ENCODE measurements at places on chromosomes 4 and X.

DNA sequence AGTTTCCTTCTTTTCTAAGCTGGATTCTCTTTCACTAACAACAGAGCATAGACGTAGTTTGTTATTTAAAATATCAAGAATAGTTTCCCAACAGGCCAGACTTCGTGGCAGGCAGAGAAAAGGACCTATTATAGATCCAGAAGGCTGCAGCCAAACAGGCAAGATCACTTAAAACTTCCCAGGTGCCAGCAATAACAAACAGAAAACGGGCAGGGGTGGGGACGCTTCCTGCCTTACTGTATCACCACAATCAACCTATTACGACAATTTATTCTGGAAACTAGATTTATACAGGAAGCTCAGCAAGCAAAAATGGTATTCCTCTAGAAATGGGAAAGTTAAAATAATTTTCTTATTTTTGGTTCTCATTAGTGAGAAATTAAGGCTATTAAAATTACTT lies 22.1 kb downstream of the RWDD4 start:
- DNase-seq = no peak

GRCh38 chr4:40168070-40168469 lies 28.8 kb upstream of the RHOH start:
- no peak for DNase-seq

DNA sequence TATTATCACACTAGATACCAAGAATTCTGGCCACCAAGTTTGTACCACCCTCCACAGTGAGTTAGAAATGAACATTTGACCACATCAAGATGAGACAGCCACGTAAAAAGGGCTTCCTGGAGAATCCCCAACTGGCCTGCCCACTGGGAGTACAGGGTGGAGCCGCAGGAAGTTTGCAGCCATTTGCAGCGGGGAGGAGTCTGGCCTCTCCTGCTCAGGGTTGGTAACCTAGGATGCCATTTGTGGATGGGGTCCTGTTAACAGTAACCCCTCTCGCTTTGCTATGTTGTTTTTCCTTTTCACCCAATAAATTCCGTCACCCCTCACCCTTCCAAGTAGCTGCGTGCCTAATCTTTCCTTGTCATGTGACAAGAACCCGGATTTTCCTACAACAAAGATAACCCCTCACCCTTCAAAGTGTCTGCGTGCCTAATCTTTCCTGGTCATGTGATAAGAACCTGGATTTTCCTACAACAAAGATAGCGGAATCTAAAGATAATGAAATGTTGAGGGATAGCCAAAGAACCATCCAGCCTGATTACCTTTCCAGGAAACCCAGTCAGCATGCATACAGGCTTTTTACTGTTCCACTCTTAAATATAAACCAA lies 245.4 kb downstream of the NAF1 start:
- DNase-seq = no peak

DNA sequence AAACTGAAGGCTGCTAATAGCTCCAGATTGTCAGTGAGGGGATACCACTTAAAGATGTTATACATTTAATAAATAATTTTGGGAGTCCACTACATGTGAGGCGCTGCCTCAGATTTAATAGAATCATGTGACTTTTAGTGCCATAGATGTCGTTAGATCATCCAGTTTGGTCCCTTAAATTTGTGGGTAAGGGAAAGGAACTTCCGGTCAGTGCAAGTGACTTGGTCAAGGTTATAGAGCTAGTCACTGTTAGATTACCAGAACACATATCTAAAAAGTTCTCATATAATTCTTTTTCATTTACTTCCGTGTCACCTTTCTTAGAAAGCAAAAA lies 529 bp upstream of the UBA6 start:
- no peak for DNase-seq

GRCh38 chr4:40684404-40684803 lies 54.7 kb upstream of the RBM47 start:
- no peak for DNase-seq

DNA sequence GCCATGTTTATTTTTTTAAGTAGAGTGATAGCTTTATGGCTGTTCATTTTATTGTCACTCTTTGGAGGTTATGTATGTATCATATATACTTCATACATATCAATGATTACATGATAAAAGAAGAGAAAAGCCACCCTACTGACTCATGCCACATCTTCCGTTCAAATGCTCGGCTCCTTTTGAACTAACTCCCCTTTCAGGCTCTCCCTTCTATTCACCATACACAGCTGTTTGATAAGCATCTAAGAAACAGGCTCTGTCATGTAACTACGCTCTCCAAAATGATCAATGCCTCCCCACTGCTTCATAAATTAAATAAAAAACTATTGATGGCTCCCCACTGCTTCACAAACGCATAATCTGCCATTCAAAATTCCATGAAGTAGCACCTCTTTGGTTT lies 89.4 kb downstream of the SEL1L3 start:
- DNase-seq = no peak

DNA sequence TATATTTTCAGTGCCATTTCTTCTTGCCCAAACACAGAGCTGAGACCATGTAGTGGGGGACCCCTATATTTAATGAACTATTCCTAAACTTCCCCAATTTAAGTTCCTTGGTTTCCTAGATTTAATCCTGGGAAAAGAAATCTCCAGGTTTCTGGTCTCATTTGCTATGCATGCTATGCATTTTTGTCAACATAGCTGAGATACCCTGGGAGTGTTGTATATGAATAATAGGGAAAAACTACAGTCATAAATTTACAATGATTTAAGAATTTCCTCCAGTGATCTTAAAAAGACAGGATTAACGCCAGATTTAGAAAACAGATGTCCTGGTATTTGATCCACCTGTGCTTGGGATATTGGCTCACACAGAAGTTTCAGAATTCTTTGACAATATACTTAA lies 136.8 kb upstream of the RAPGEF2 start:
- DNase-seq = no peak

DNA sequence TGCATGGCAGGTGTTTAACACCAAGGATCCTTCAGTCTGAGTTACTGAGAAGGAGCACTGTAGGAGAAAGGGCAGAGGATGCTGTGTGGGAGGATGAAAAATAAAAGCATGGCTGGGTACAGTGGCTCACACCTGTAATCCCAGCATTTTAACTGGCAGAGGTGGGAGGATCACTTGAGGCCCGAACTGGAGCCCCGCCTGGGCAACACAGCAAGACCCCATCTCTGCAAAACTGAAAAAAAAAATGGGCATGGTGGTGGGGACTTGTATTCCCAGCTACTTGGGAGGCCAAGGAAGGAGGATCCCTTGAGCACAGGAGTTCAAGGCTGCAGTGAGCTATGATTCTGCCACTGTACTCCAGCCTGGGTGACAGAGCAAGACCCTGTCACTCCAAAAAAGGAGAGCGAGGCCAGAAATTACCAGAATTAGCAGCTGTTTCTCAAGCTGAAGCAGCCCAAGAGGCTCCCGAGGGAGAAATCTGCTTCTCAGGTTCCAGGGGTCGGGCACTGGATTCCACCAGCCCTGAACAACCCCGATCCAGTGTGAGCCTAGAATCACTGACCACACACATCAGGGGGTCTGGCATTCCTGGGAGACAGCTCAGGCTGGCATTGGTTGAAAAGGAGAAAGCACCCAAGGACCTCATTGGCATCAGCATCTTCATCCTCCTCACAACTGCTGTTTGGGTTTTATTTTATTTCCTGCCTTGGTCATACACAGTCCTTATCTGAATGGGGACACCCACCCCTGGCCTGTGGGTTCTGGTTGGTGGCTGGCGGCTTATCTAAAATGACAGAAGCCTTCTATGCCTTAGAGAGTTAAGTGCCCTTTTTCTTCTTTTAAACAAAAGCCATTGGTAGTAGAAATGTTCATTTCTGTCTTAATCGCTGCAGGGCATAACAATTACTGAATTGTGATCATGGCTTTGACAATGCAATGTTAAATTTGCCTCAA lies 66.3 kb upstream of the TRIM2 start:
- no peak for DNase-seq

DNA sequence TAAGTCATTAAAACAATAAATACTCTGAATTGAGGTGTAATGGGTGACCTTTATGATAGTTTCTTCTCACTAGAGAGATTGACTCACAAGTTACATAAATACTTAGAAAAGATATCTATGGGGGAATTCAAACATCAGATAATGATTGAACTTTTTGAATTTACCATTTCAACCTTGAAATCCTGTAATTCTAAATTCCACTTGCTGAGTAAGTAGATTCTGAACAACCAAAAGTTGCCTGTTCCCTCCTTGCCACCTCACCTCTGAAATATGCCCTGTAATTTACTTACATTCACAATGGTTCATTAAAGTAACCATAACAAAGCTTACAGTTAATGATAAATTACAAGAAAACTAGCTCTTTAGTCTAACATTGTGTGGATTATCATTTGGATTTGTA lies 43.3 kb upstream of the SLC39A8 start:
- DNase-seq = no peak

- no peak for DNase-seq
Observed at GRCh38 chr4:100362366-100362765, 155.5 kb downstream of the EMCN start.

DNA sequence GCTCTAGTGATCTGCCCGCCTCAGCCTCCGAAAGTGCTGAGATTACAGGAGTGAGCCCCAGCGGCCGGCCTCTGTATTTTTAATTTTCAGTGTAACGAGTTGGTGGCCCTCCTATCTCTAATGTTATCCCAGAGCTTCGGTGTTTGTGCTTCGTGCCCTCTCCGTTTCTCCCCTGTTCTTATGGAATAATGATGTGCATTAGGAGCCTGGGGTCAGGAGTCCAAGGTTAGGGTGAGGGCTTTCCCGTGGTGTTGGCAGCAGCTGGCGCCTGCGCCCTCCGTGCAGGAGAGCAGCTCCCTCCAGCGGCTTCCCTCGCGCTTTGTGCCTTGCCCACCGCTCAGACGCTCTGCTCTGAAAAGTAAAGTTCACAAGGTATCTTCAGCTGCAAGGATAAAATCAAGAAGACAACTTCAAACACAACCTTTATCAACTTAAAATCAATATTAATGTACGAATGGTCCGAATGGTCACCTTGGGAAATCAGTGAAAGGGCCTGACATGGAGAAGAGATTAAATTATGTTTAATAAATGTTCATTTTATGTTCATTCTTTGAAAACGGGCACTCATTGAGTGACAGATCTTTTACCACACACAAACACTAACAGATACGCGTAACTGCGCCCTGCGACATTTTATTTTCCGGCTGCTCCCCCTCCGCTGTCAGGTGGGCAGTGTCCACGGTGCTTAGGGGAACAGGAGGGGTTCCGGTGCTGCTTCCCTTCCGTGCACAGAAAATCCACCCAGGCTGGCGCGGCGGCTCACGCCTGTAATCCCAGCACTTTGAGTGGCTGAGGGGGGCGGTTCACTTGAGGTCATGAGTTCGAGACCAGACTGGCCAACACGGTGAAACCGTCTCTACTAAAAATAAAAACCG lies 62.4 kb downstream of the TRAPPC11 start:
- DNase-seq = peak; percentile 19

DNA sequence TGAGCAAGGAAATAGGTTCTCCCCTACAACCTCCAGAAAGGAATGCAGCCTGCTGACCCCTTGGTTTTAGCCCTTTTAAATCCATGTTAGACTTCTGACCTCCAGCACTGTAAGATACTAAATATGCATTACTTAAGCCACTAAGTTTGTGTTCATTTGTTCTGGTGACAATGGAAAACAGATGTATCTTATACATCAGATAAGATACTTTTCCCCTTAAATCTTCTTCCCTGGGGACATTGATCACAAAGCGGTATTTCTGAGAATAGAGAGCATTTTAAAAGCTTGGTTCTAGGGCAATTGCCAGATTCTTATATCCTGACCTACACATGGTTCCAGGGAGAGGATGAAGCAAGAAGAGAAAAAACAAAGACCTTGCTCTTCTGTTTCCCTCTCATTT lies 6.5 kb upstream of the TMEM184C start:
- DNase-seq = no peak

DNA sequence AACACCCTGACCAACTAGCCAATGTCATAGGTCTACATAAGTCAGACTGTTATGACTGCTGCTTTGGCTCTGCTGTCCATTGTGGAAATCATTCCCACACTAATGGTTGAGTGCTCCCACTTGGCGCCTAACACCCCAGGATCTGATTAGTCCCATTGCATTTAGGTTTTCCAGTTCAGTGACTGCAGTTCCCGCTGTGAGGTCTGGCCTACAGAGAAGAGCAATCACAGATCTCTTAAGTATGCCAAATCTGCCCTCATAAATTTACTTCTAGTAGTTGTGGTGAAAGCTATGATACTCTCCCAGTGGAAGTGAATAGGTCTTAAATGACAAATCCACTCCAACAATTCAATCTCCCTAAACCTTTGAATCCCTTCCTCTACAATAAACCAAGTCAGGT lies 77.3 kb upstream of the IL2 start:
- no peak for DNase-seq

- no peak for DNase-seq
Observed at GRCh38 chr4:101286663-101287062, 60.7 kb downstream of the PPP3CA start.

- DNase-seq = no peak
Observed at GRCh38 chr4:103719830-103720207, at the start of gene TACR3. TACR3 (minus strand) TSS chr4:103719985; CDS start chr4:103719675, 310 bp downstream.

- DNase-seq = no peak
Observed at GRCh38 chrX:39996536-39996935, 101.2 kb downstream of the BCOR start.

- no peak for DNase-seq
Observed at GRCh38 chrX:102697494-102697893, 14.8 kb upstream of the GPRASP2 start.

DNA sequence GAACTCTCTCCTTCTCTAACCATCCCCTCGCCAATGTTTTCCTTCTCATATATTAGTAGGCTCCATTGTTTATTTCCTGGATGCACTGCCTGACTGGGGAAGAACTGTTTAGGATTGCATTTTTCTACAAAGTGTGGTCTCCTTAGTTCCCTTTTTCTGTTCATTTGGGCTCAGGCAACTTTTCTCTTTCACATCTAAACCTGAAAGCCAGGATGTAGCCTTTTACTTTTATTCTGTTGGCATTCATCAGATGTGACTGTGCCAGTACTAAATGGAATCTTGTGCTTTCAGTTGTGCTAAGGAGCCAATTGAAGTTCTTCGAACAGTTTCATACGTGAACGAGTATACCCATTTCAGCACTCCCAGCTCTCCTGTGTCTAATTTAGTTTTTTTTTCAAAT lies 59.8 kb downstream of the DDIT4L start:
- DNase-seq = no peak

GRCh38 chr4:93908778-93909177 lies 80.2 kb downstream of the ATOH1 start:
- DNase-seq = no peak

GRCh38 chr4:147794787-147795413 lies 63.0 kb downstream of the ARHGAP10 start:
- no peak for DNase-seq

GRCh38 chr4:182015893-182016292 lies 227.3 kb upstream of the TENM3 start:
- no peak for DNase-seq

GRCh38 chr4:88195328-88196012 lies 37.0 kb upstream of the ABCG2 start:
- no peak for DNase-seq

Data from activated CD8-positive, alpha-beta memory T cell treated with anti-CD3 and anti-CD28 coated beads for 1 hour (primary cell).